CD14-positive monocyte (primary cell): ENCODE measurements at places on chromosomes 6 and 20.
A peak's percentile ranks its signal among the peaks of the same experiment; 100 is the strongest.

DNA sequence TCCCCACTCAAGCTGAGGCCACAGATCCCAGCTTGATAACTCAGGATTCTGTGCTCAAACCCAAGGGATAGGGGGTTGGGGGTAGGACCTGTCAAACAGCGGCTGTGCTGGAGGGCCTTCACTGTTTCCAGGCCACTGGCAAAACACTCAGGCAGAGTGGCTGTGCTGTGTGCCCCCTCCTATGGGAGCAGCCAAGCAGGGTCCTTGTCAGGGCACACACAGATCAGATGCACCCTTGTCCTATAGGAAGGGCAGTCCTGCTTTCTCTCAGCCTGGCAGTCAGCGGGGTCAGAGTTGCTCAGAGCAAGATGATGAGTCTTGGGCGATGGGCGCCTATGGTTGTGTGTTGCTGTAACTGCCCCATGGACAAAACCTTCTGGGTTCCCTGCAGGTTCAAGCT lies 554.8 kb downstream of the TBC1D32 start:
- H3K4me1 ChIP-seq = no peaks in the 10 kb centered on the region
- no peaks in the 10 kb centered on the region for H3K27me3 ChIP-seq
- no peaks in the 10 kb centered on the region for H3K36me3 ChIP-seq
- no peak for DNase-seq

GRCh38 chr6:29602564-29603361 lies 17.8 kb downstream of the OR2H2 start:
- peaks cover 69% of the 10 kb centered on the region for H3K36me3 ChIP-seq
- H3K27ac ChIP-seq = no peak overlapping the region

- no peak for DNase-seq
- H3K4me3 ChIP-seq = no peak overlapping the region
These were observed 75.7 kb upstream of the PTCHD4 start for GRCh38 chr6:48186746-48187145.

DNA sequence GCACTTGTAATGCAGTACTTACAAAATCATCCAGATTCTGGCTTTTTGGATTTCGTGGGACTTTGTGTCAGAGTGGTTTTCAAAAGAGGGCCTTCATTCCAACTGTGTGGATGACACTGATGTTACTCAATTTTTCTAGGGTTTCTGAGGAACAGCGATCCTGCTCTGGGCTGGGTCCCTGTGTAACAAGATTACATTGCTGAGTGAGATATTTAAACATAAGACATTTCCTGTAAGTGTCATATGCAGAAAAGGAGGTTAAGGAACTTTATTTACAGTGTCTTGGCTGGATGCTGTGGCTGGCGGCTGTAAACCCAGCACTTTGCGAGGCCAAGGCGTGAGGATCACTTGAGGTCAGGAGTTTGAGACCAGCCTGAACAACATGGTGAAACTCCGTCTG lies 6.7 kb downstream of the ZFAND3 start:
- H3K27ac ChIP-seq = peak overlapping the region; percentile 4
- H3K4me1 ChIP-seq = peaks cover 14% of the 10 kb centered on the region

GRCh38 chr20:50663095-50663821 lies 28.1 kb downstream of the RIPOR3 start:
- H3K4me3 ChIP-seq = no peak overlapping the region
- no peak overlapping the region for H3K27ac ChIP-seq
- DNase-seq = no peak
- H3K36me3 ChIP-seq = no peaks in the 10 kb centered on the region
- H3K27me3 ChIP-seq = no peaks in the 10 kb centered on the region

GRCh38 chr20:18224968-18225568 lies 63.3 kb upstream of the ZNF133 start:
- no peak overlapping the region for H3K27ac ChIP-seq
- H3K4me1 ChIP-seq = no peaks in the 10 kb centered on the region
- DNase-seq = no peak
- H3K4me3 ChIP-seq = no peak overlapping the region
- no peaks in the 10 kb centered on the region for H3K36me3 ChIP-seq

DNA sequence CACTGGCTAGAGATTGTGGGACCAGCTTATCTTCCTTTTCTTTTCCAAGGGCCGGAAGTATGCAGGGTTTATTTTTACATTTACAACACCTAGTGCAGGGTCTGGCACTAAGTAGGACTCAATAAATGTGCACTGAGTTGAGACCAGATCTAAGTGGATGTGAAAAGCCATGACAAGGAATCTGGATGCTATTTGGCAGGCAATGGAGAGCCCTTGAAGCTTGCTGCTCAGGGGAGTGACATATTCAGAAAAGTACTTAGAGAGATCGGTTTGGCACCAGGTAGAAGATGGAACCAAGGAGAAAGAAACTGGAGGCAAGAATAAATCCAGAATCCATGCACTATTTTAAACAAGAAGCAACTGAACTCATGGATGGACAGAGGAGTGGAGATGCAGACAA lies 815.8 kb downstream of the MAFB start:
- H3K4me1 ChIP-seq = no peaks in the 10 kb centered on the region
- H3K36me3 ChIP-seq = no peaks in the 10 kb centered on the region
- no peak overlapping the region for H3K4me3 ChIP-seq
- no peak for DNase-seq

DNA sequence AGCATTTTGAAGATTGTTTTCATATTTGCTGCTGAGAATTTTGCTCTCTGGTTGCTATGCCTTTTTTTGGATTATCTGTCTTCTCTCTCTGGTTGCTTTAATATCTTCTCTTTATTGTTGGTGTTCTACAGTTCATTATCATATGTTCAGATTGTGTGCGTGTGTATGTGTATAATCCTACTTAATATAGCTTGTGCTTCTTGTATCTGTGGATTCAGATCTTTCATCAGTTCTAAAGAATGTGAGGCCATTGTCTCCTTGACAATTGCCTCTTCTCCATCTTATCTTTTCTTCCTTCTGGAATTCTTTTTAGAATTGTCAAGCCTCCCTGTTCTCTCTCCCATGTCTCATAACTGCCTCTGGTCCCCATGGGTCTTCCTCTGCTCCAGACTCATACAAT lies 195.4 kb downstream of the CDC5L start:
- H3K4me1 ChIP-seq = no peaks in the 10 kb centered on the region
- no peak overlapping the region for H3K4me3 ChIP-seq
- DNase-seq = no peak
- H3K27me3 ChIP-seq = no peaks in the 10 kb centered on the region
- H3K27ac ChIP-seq = no peak overlapping the region

DNA sequence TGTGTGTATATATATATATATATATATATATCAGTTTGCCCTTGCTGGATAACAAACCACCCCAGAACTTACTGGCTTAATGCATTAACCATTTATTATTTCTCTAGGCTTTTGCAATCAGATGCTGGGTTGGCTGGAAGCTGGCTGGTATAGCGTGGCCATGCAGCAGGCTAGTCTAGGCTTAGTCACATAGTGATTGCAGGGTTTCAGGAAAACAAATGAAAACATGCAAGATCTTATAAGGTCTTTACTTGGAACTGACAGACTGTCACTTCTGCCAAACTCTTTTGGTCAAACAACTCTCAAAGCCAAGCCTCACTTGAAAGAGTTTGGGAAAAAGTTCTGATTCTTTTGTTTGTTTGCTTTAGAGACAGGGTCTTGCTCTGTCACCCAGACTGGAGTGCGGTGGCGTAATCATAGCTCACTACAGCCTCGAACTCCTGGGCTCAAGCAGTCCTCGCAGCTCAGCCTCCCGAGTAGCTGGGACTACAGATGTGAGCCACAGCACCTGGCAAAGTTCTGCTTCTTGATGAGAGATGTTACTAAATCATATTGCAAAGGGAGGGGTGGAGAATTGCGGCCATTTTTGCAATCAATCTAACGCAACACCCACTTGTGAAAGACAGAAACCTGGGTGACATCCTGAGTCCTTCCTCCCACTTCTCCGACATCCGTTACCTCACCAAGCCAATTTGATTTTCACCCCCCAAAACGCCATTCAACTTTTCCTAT lies 74.6 kb upstream of the RNF24 start:
- no peaks in the 10 kb centered on the region for H3K36me3 ChIP-seq
- H3K27ac ChIP-seq = peak overlapping the region; percentile 83
- H3K4me1 ChIP-seq = peaks cover 54% of the 10 kb centered on the region
- no peak overlapping the region for H3K4me3 ChIP-seq

DNA sequence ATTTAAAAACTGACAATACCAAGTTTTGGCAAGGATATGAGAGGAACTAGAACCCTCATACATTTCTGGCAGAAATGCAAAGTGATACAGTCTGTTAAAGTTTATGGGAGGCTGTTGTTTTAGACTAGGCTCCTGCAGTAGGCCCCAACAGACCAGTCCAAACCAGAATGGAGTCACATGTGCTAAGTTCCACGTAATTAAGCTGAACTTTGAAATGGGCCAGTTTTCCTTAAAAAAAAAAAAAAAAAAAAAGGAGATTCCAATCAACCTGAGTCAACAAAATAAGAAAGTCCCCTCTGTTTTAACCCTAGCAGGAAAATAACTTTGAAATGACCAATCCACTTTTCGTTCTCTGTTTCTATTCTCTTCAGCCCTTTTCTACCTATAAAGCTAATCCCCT lies 26.5 kb downstream of the IL17F start:
- H3K27me3 ChIP-seq = no peaks in the 10 kb centered on the region
- no peak for DNase-seq
- no peak overlapping the region for H3K4me3 ChIP-seq
- no peaks in the 10 kb centered on the region for H3K4me1 ChIP-seq
- H3K27ac ChIP-seq = no peak overlapping the region

- DNase-seq = no peak
- H3K27ac ChIP-seq = no peak overlapping the region
- H3K36me3 ChIP-seq = no peaks in the 10 kb centered on the region
- no peak overlapping the region for H3K4me3 ChIP-seq
- no peaks in the 10 kb centered on the region for H3K4me1 ChIP-seq
These were observed 71.1 kb upstream of the PMEPA1 start for GRCh38 chr20:57780906-57781305.

- no peaks in the 10 kb centered on the region for H3K27me3 ChIP-seq
- H3K36me3 ChIP-seq = no peaks in the 10 kb centered on the region
- H3K4me1 ChIP-seq = no peaks in the 10 kb centered on the region
- no peak overlapping the region for H3K27ac ChIP-seq
- no peak for DNase-seq
These were observed 24.3 kb downstream of the PPP1R3G start for GRCh38 chr6:5109436-5109835.

- no peak overlapping the region for H3K27ac ChIP-seq
- no peak for DNase-seq
- no peaks in the 10 kb centered on the region for H3K4me1 ChIP-seq
- H3K27me3 ChIP-seq = no peaks in the 10 kb centered on the region
These were observed 16.7 kb downstream of the EDN3 start for GRCh38 chr20:59316911-59317731.

DNA sequence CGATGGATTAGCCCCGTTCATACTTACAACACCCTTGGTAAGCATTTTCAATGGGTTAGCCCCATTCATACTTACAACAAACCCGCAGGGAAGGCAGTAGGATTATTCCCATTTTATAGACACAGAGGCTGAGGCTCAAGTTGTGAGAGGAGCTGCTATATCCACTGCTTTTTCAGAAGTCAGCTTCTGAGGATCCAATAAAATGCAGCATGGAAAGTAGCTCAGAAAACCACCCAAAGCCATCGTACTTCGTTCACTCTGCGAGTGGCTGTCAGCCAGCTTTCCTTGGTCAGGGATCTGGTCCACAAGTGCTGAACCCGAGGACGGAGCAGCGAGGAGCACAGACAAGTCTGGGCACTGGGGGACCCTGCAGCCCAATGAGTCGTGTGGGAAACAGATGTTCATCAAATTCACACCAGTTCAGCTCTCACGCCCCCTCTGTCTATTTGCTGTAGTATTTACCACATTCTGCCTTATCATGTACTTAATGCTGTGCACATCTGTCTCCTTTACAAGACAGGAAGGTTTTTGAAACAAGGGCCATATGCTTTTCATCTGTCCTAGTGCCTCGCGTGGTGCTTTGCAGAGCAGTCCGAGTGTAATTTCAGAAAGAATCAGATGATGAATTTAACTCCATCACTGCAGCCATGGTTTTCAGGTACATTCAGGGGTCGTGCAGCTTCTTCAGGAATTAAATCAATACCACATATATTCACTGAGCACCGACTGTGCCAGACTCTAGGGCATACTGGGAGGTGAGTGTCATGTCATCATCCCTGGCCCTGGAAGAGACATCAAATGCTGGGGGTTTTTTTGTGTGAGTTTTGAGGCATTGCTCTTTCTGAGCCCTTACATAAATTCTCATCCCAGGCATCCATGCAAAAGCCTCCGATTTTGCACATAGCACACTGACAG lies 256.9 kb downstream of the CDH26 start:
- DNase-seq = no peak
- H3K4me3 ChIP-seq = no peak overlapping the region
- no peaks in the 10 kb centered on the region for H3K27me3 ChIP-seq
- H3K27ac ChIP-seq = no peak overlapping the region
- H3K36me3 ChIP-seq = peaks cover 10% of the 10 kb centered on the region
- no peaks in the 10 kb centered on the region for H3K4me1 ChIP-seq

- H3K4me1 ChIP-seq = no peaks in the 10 kb centered on the region
- no peak overlapping the region for H3K27ac ChIP-seq
- H3K4me3 ChIP-seq = no peak overlapping the region
- no peak for DNase-seq
- no peaks in the 10 kb centered on the region for H3K27me3 ChIP-seq
- no peaks in the 10 kb centered on the region for H3K36me3 ChIP-seq
These were observed 46.0 kb upstream of the IL17A start for GRCh38 chr6:52139985-52140680.

DNA sequence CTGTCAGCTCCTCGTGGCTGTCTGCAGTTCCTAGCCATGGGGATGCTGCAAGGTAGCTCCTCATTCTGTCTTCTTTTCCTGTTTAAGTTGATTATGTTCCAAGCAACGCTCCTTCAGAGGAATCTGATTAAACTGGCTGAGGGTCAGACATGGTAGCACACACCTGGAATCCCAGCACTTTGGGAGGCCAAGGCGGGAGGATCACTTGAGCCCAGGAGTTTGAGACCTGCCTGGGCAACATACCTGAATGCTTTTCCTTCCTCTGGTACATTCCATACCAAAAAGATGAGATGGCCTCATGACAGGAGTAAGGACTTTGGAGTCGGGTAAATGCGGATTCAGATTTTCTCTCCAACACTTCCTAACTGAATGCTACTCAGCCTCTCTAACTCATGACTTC lies 246.8 kb upstream of the JARID2 start:
- no peaks in the 10 kb centered on the region for H3K4me1 ChIP-seq
- H3K27me3 ChIP-seq = no peaks in the 10 kb centered on the region
- no peaks in the 10 kb centered on the region for H3K36me3 ChIP-seq
- DNase-seq = no peak
- H3K27ac ChIP-seq = no peak overlapping the region

DNA sequence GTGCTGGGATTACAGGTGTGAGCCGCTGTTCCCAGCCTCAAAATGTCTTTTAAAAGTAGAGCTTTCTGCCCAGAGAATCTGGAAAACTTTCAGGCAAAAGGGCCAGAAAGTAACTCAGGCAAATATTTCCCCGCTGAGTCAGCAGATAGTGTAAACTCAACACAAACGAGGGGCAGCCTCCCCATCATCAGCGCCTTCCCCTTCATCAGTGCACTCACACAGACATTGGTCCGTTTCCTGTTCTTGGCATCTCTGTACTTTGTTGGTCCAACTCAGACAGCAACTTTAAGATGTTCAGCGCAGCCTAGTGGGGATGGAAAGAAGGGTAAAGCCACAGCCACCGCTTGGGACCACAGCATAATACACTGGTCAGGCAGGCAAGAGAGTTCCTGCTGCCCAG lies 69.5 kb downstream of the CSE1L start:
- no peak overlapping the region for H3K27ac ChIP-seq
- H3K36me3 ChIP-seq = peaks cover 80% of the 10 kb centered on the region
- H3K4me1 ChIP-seq = no peaks in the 10 kb centered on the region
- no peak for DNase-seq
- H3K27me3 ChIP-seq = no peaks in the 10 kb centered on the region
- H3K4me3 ChIP-seq = no peak overlapping the region

- H3K4me3 ChIP-seq = no peak within 1 kb of the TSS
- peaks cover 34% of the 10 kb centered on the region for H3K27me3 ChIP-seq
- H3K4me1 ChIP-seq = no peaks in the 10 kb centered on the region
- no peaks in the 10 kb centered on the region for H3K36me3 ChIP-seq
- no peak within 1 kb of the TSS for H3K27ac ChIP-seq
These were observed at the start of gene BMP7 for GRCh38 chr20:57266291-57267157. Gene BMP7, minus strand, starts transcription at chr20:57266641. Its CDS starts 519 bp downstream, at chr20:57266122.
